ENCODE measurements at places on chromosomes 12 and 14.

- no peak for DNase-seq
Observed at GRCh38 chr12:65343801-65344200, 65.3 kb downstream of the MSRB3 start.

GRCh38 chr12:115046805-115047204 is 362.8 kb upstream of the TBX3 start:
- DNase-seq: no peak

DNA sequence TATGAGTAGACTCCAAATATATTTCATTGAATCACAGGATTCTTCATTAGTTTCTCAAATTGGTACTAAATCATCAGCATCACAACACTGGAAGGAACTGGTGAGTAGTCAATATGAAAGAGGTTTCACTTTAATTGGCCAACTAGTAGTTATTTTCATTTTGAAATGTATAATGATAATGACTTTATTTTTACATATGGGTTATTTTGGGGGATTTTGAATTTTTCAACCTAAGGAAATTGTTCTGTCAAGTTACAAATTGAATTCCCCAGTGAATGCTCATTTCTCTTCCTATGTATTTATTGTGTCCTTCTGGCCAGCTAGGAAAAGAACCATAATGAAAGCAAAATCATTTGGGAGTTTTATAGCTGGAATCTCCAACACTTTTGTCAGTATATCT is 174.2 kb upstream of the ATP2B1 start:
- no peak for DNase-seq

DNA sequence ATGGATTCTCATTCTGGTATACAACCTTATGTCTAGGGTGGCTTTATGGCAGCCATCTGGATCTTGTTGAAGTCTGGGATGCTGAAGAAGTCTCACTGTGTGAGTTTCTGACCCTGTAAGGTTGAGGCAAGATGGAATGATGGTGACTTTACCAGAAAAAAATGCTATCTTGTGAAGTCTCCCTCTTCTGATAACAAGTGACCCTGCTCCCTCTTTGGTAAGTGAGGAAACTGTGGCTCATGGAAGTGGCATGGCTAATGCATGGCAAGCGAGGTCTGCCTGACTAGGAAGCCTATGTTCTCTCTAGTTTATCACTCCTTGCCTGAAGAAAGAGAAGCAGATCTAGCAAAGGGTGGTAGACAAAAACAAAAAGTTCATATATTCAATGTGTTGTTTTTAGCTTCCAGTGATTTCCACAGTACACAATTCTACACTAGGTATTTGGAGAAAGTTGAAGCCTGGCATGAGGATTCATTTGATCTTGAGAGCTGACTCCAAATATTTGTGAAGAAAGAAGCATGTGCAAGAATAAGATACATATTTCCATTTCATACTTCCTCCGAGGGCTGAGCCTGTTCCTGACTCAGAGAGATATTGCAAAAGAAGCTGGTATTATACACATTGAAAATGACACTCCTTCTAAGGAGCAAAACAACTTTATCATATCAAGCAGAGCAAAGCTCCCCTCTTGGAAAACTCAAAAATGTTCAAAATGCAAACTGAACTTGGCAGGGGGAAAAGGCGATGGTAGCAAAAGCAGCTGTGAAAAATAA is 63.6 kb downstream of the HELB start:
- no peak for DNase-seq

DNA sequence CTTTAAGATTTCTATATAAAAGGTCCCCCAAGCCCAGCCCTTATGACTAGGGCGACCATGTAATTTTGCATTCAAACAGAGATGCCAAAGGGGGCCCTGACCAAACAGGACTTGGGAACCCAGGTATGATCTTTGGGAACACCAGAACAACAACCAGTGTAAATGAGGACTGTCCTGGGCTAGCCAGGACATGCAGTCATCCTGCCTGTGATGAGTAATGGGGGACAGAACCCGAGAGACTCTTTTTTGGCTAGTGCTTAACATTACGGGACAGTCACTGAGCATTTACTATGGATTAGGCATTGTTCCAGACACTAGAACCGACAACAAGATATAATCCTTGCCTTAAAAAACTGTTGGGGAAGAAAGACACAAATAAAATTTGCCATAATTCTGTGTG is 337.3 kb downstream of the CACNA1C start:
- no peak for DNase-seq

- no peak for DNase-seq
Observed at GRCh38 chr12:12482150-12482761, 80.4 kb downstream of the DUSP16 start.

GRCh38 chr12:104505095-104505818 is 48.5 kb downstream of the CHST11 start:
- no peak for DNase-seq
